KBM-7 (cell line): ENCODE measurements at places on chromosomes 12 and 14.
A peak's percentile ranks its signal among the peaks of the same experiment; 100 is the strongest.

GRCh38 chr12:113912760-113913329 is 53.3 kb downstream of the RBM19 start:
- peak; percentile 73 for DNase-seq

DNA sequence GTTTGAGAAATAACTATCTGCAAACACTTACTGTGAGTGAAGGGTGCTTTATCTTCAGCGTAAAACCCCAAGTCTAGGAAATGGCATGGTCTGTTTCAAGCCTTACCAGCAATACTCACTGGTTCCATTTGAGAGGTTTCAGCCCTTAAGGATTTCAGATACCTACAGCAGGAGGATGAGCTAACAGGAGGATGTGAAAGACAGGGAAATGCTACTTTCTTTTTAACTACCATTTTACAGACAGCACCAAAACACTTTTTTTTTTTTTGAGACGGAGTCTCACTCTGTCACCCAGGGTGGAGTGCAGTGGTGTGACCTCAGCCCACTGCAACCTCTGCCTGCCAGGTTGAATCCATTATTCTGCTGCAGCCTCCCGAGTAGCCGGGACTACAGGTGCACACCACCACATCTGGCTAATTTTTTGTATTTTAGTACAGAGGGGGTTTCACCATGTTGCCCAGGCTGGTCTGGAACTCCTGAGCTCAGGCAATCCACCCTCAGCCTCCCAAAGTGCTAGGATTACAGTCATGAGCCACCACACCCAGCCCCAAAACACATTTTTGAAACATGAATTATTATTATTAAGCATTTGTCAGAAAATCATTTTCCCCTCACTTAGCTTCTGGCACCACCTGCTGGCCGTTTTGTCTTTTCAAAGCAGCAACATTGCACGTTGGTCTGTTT is 4.6 kb downstream of the MTRFR start:
- peak; percentile 64 for DNase-seq

- DNase-seq: no peak
Observed at GRCh38 chr12:6061660-6062059, 62.8 kb downstream of the VWF start.

DNA sequence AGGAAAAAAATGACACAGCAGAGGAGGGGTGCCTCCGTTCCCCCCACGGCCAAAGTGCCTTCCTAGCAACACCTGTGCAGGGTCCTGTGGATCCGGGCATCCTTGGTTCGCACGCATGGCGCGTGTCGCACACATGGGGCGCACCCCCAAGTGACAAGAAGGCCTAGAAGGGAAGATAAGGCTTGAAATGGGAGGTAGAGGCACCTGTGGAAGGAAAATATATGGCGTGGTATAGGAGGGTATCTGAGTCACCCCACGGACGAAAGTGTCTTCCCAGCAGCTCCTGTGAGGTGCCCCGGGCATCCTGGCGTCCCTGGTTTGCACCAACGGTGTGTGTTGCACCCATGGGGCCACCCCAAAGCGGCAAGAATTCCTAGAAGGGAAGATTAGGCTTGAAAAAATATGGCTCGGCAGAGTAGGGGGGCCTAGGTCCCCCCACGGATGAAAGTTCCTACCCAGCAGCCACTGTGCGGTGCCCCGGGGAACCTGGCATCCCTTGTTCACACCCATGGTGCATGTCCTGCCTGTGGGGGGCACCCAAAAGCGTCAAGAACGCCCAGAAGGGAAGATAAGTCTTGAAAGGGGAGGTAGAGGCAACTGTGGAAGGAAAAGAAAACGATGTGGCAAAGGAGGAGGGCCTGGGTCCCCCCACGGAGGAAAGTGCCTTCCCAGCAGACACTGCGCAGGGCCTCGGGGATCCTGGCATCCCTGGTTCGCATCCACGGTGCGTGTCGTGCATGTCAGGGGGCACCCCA is 280.0 kb downstream of the ALG10 start:
- no peak for DNase-seq

DNA sequence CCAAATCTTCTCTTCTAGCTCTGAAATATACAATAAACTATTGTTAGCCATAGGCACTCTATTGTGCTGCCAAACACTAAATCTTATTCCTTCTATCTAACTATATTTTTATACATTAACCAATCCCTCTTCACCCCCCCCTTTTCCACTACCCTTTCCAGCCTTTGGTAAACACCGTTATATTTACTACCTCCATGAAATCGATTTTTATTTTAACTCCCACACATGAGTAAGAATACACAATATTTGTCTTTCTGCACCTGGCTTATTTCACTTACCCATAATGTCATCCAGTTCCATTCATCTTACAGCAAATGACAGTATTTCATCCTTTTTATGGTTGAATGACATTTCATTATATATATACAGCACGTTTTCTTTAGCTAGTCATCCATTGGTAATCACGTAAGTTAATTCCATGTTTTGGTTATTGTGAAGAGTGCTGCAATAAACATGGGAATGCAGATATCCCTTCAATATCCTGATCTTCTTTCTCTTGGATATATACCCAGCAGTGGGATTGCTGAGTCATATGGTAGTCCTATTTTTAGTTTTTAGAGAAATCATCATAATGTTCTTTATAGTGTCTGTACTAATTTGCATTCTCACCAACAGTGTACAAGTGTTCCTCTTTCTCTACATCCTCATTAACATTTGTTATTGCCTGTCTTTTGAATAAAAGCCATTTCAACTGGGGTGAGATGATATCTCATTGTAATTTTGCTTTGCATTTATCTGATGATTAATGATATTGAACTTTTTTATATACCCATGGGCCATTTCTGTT is 34.2 kb upstream of the PLBD1 start:
- DNase-seq: no peak

- DNase-seq: no peak
Observed at GRCh38 chr14:82192387-82192786, 658.7 kb upstream of the SEL1L start.

- DNase-seq: no peak
Observed at GRCh38 chr12:89251342-89252271, 100.7 kb downstream of the DUSP6 start.

- DNase-seq: no peak
Observed at GRCh38 chr12:46472893-46473633, 100.5 kb upstream of the SLC38A2 start.

DNA sequence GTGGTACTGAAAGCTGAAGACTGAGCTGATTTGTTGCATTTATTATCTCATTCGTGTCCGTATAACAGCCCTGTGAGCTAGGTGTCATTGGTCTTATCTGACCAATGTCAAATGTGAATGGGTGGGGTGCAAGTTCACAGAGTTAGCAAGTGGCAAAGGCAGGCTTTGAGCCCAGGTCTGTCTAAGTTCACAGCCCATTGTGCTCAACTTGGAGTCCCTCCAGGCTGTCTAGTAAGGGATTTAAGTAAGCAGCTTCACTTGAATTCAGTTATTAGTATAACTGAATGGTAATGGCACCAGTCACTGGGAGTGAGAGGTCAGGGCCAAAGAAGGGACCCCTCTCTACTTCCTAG is 8.5 kb downstream of the C1S start:
- DNase-seq: no peak

DNA sequence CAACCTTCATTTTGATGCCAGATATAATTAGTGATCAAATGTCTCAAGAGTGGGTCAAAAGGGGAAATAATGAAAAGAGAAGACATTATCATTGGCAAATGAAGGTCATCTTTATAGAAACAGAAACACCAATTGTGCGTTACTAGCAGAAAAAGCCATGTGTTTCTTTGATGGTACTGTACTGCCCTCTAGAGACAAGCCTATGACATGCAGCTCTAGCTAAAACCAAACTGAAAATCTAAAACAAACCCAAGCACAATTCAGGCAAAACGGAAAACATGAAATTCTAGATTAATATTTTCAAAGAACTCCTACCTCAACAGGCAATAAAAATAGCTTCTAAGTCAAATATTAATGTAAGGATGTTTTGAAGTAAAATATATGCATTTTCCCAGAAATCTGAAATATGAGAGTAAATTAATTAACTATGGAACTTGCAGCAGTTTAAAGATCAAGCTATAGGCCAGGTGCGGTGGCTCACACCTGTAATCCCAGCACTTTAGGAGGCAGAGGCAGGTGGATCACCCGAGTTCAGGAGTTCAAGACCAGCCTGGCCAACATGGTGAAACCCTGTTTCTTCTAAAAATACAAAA is 115.4 kb downstream of the KLHL28 start:
- peak; percentile 57 for DNase-seq

DNA sequence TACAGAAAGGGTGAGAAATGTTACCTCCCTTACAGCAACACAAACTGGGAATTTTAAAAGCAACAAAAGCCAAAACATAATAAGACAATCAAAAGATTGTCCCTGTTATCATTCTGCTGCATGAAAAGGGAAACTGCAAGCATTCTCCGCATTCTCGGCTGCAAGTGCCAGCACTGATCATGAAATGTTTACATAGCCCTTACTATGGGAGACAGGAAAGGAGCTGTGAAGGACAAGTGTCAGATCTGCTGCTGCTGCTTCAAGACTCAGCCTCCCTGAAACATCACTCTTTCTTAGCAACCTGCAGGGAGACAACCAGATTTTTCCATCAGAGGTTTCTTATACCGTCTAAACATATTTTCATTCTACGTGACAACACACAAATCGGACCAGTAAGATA is 20.1 kb downstream of the DENND5B start:
- no peak for DNase-seq
